Myocyte (in vitro differentiated cells): ENCODE measurements at places on chromosomes 2 and 18. TPM values are rescaled to one million over a fixed set of nuclear protein-coding genes. Genes with fewer than 3 reads are reported as not detected.

Gene ANKRD62
- total RNA-seq, result not detected in 2 replicates

Gene MPHOSPH10
- total RNA-seq, result 25.9 and 29.0 TPM in 2 replicates

Gene ANKRD23
- total RNA-seq, result 3.4 and 4.3 TPM in 2 replicates

Gene MIB1
- 88.3 and 95.2 TPM in 2 replicates for total RNA-seq

Gene MARCHF4
- 0.19 and 0.21 TPM in 2 replicates for total RNA-seq

Gene TSN
- 46.4 and 47.2 TPM in 2 replicates for total RNA-seq

Gene SCG2
- total RNA-seq, result 81.7 and 112 TPM in 2 replicates

Gene BOLL
- 0.16 and 2.4 TPM in 2 replicates for total RNA-seq

Gene SERPINB3
- not detected in 2 replicates for total RNA-seq

Gene NEB
- total RNA-seq, result 1,133 and 1,145 TPM in 2 replicates

Gene IL36A
- not detected in 2 replicates for total RNA-seq

Gene CNGA3
- 0.10 TPM in 1 of 2 replicates, not detected in the other for total RNA-seq

Gene ACOXL
- total RNA-seq, result not detected in 2 replicates

Gene UPP2
- total RNA-seq, result not detected in 2 replicates

Gene UGT1A1
- total RNA-seq, result not detected in 2 replicates

Gene ALPG
- not detected in 2 replicates for total RNA-seq

Gene GALNT14
- total RNA-seq, result not detected in 2 replicates

Gene ZC3H6
- 8.8 and 11.7 TPM in 2 replicates for total RNA-seq

Gene HOXD12
- not detected in 2 replicates for total RNA-seq

Gene CROCC2
- 0.05 TPM in 1 of 2 replicates, not detected in the other for total RNA-seq

Gene CABYR
- total RNA-seq, result 1.4 TPM in 2 replicates

Gene ABCG5
- not detected in 2 replicates for total RNA-seq

Gene TUBA4B
- 0.11 TPM in 1 of 2 replicates, not detected in the other for total RNA-seq

Gene TUBA3D
- not detected in 2 replicates for total RNA-seq
